Right atrium auricular region (tissue), 2 donors: ENCODE measurements at places on chromosomes 1 and 21. TPM values are rescaled to one million over a fixed set of nuclear protein-coding genes. Genes with fewer than 3 reads are reported as not detected.

KCNC4 gene
- 9.1 TPM for total RNA-seq

PKN2 gene
- total RNA-seq: 21.7 TPM

CHI3L2 gene
- 0.52 TPM for total RNA-seq

ITGB2 gene
- 63.6 TPM for total RNA-seq

LCE3E gene
- total RNA-seq: not detected

CELA2B gene
- total RNA-seq: not detected

TNFRSF8 gene
- 3.0 TPM for total RNA-seq

RXRG gene
- 3.3 TPM for total RNA-seq

RWDD3 gene
- total RNA-seq: 8.0 TPM

ADAMTS5 gene
- 10.9 TPM for total RNA-seq

KCNQ4 gene
- total RNA-seq: 1.7 TPM

AGMAT gene
- total RNA-seq: not detected

DNA sequence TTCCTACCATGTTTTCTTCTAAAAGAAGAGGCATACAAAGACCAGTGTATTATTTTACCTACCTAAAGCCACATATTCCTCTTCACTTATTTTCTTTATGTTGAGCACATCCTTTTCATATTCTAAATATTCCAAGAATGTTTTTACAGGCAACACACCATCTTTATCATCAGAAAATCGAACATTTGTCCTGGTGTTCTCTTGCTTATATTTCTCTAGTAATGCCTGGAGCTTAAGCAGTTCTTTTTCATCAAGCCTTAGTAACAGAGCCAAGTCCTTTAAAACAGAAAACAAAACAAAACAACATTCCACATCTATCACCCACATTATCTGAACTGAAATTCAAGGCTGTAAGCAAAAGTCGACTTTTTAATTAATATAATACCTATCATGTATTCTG, 88.7 kb downstream of the IARS2 start:
- peaks cover 20% of the 10 kb centered on the region for H3K36me3 ChIP-seq
- H3K27ac ChIP-seq: no peak overlapping the region
- no peaks in the 10 kb centered on the region for H3K27me3 ChIP-seq
- DNase-seq: no peak

- no peak for DNase-seq
- no peaks in the 10 kb centered on the region for H3K27me3 ChIP-seq
- no peak overlapping the region for H3K4me3 ChIP-seq
- no peaks in the 10 kb centered on the region for H3K36me3 ChIP-seq
- H3K4me1 ChIP-seq: peaks cover 13% of the 10 kb centered on the region
Observed at GRCh38 chr1:111615870-111616715, 3.5 kb upstream of the RAP1A start.

GRCh38 chr1:46569884-46570725, 18.7 kb upstream of the KNCN start:
- DNase-seq: no peak
- H3K4me3 ChIP-seq: no peak overlapping the region
- H3K27me3 ChIP-seq: no peaks in the 10 kb centered on the region

DNA sequence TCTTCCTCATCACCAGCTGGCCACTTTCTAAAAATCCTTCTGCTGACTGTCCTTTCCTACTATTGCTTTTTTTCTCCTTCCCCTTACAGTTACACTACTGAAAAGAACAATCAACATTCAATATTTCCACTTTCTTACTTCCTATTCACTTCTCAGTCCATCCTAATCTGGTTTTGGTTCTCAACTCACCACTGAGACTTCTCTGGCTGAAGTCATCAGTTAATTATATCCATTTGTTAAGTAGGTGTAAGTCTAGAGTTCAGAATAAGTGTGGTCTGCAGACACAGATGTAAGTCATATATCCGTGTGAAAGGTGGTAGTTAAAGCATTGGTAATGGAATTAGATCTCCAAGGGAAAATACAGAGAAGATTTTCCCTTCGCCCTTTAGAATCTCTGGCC, 21.4 kb downstream of the PEA15 start:
- H3K4me1 ChIP-seq: no peaks in the 10 kb centered on the region
- H3K27ac ChIP-seq: no peak overlapping the region
- H3K4me3 ChIP-seq: no peak overlapping the region
- peaks cover 97% of the 10 kb centered on the region for H3K36me3 ChIP-seq
- H3K27me3 ChIP-seq: no peaks in the 10 kb centered on the region

GRCh38 chr1:65804584-65804983, 11.9 kb downstream of the PDE4B start:
- H3K4me3 ChIP-seq: no peak overlapping the region
- H3K4me1 ChIP-seq: no peaks in the 10 kb centered on the region
- no peaks in the 10 kb centered on the region for H3K36me3 ChIP-seq
- no peak for DNase-seq

GRCh38 chr1:186768906-186769305, 59.8 kb upstream of the PLA2G4A start:
- H3K4me1 ChIP-seq: no peaks in the 10 kb centered on the region
- H3K27ac ChIP-seq: no peak overlapping the region
- DNase-seq: no peak
- no peaks in the 10 kb centered on the region for H3K36me3 ChIP-seq
- no peaks in the 10 kb centered on the region for H3K27me3 ChIP-seq
- no peak overlapping the region for H3K4me3 ChIP-seq

DNA sequence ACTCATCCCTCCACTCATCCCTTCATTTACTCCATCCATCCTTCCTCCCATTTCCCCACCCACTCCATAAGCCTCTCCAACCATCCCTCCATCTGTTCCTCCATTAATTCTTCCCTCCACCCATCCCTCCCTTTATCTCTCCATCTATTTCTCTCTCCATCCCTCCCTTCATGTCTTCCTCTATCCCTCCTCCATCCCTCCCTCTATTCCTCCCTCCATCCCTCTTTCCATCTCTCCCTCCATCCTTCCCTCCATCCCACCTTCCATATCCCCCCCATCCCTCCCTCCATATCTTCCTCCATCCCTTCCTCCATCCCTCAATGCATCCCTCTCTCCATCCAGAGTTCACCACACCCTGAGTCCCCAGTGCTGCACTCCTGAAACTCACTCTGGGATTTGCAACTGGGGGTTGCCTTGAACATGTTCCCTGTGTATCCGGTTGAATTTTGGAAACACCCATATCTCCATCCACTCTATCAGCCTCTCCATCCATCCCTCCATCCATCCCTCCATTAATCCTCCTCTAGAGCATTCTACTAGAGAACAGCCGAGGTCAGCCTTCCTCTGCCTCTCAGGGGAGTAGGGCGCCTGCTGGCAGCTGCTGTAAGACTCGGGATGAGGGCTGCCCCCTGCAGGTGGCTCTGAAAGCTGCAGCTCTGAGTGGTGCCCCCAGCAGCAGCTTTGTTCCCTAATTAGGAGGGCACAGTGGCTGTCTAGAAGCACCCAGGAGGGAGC, 39.4 kb downstream of the ABCG1 start:
- H3K36me3 ChIP-seq: no peaks in the 10 kb centered on the region
- no peak overlapping the region for H3K4me3 ChIP-seq
- peak; percentile 65 for DNase-seq

DNA sequence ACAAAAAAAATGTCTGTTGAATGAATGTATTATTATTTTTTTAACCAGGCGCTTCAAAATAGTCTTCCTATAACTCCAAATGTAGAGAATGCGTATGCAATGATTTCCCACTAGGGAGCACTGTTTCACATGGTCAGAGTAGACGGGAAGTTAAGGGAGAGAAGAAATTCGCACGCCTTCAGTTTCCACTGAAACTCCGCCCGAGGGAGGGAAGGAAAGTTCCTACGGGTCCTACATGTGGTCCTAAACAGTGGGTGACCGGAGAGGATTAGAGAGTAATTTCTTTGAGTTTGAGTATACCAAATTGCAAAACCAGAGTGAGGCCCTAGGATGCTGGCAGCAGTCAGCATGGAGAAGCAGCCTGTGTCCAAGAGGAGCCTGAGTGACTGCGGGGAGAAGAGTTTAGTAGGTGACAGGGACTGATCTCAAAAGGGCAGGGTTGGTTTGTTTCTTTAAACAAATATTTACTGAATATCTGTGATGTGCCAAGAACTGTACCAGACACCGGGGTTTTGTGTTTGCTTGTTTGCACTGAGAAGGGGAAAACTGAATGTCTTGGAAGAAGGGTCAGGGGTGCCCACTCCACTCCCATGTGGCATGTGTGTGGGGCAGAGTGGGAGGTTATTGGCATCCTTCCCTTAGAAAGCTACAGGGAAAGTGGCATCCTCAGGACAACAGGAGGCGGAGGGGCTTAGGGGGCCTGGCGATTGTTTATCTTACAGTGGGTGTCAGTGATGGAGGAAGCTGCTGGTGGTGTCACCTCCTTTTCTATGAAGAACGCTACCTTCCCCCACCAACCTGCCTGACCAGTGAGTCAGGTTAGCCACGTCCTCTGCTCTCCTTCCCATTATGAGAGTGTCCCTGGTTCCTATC, 22.8 kb downstream of the RNU5D-1 start:
- H3K4me1 ChIP-seq: no peaks in the 10 kb centered on the region
- H3K27me3 ChIP-seq: no peaks in the 10 kb centered on the region
- H3K36me3 ChIP-seq: no peaks in the 10 kb centered on the region
- no peak overlapping the region for H3K27ac ChIP-seq

GRCh38 chr1:99674115-99675064, 28.5 kb downstream of the PALMD start:
- no peaks in the 10 kb centered on the region for H3K4me1 ChIP-seq
- no peak overlapping the region for H3K4me3 ChIP-seq
- DNase-seq: no peak
- peaks cover 22% of the 10 kb centered on the region for H3K36me3 ChIP-seq
- peak overlapping the region; percentile 83 for H3K27ac ChIP-seq

DNA sequence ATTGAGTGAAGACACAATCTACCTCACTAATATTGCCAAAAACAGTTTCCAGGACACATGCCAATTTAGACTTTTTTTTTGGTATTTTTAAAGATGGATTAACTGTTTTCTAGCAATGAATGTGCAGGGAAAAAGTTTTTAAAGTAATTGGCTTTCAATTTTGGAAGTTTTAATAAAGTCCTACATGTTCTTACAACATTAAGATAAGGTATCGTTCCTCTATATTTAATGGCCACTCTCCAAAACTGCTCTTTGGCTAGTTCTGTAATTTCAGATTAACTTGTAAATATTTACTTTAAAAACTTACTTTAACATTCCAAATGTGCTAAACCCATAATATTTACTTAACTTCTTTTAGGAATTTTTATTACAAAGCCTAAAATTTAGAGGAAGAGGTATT, 1332.2 kb upstream of the PRMT6 start:
- H3K27ac ChIP-seq: no peak overlapping the region
- no peaks in the 10 kb centered on the region for H3K36me3 ChIP-seq
- H3K4me3 ChIP-seq: no peak overlapping the region
- DNase-seq: no peak

- no peak overlapping the region for H3K4me3 ChIP-seq
- DNase-seq: no peak
Observed at GRCh38 chr1:200437088-200437487, 27.3 kb upstream of the ZNF281 start.

- H3K36me3 ChIP-seq: no peaks in the 10 kb centered on the region
- H3K4me3 ChIP-seq: no peak overlapping the region
- no peak for DNase-seq
- H3K27ac ChIP-seq: peak overlapping the region; percentile 55
- H3K27me3 ChIP-seq: no peaks in the 10 kb centered on the region
Observed at GRCh38 chr1:156616463-156616862, 2.8 kb upstream of the HAPLN2 start.

DNA sequence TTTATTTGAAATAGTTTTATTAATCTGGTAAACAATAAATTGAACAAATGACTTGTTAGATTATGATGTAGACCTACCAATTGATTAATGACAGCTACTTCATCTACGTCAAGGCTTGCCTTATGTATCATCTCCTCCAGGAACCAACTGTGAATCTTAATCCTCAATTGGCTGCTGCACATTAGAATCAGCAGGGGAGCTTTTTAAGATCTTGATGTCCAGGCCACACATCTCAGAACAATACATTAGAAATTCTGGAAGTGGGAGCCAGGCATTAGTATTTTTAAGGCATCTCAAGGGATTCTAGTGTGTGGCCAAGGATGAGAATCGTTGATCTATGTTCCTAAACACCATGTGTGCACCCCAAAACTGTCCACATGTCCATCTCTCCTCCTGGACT, 52.0 kb upstream of the LYPLAL1 start:
- no peak overlapping the region for H3K27ac ChIP-seq
- DNase-seq: no peak
- no peaks in the 10 kb centered on the region for H3K36me3 ChIP-seq
- no peak overlapping the region for H3K4me3 ChIP-seq
- H3K27me3 ChIP-seq: no peaks in the 10 kb centered on the region

DNA sequence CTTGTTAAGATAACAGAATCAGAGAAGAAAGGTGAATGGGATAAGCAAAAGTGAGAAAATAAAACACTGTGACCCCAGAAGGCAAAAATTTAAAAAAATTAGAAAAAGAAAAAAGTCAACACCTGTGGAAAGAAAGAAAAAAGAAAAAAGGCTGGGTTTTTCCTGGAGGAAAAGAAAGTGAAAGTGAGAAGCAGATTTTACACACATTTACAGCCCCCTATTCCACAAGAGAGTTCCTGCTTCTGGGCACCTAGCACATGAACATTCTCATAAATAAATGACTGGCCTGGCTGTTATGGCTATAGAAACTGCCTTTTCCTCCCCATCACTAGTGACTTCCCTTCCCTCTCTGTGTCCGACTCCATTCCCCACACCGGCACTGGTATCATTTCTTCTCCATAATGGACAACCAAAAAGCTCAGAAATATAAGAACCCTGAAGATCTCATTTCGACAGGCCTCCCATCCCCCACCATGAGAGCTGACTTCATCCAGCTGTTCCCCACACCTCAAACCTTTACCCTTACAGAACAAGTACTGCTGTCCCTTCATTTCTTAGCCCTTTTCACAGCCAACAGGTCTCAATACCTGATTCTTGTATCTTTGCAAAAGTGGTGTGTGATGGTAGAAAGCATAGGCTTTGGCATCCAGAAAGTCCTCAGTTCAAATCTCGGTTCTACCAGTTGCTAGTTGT, 12.6 kb downstream of the MTF1 start:
- no peaks in the 10 kb centered on the region for H3K36me3 ChIP-seq
- DNase-seq: no peak
- no peak overlapping the region for H3K27ac ChIP-seq
- H3K4me3 ChIP-seq: no peak overlapping the region
- H3K4me1 ChIP-seq: peaks cover 21% of the 10 kb centered on the region

GRCh38 chr21:42771503-42771805, 107.9 kb downstream of the WDR4 start:
- no peaks in the 10 kb centered on the region for H3K36me3 ChIP-seq
- DNase-seq: no peak
- H3K27ac ChIP-seq: no peak overlapping the region

- H3K27me3 ChIP-seq: peaks cover 17% of the 10 kb centered on the region
- H3K4me1 ChIP-seq: no peaks in the 10 kb centered on the region
- H3K36me3 ChIP-seq: no peaks in the 10 kb centered on the region
- no peak overlapping the region for H3K4me3 ChIP-seq
- peak; percentile 70 for DNase-seq
- H3K27ac ChIP-seq: no peak overlapping the region
Observed at GRCh38 chr1:26408604-26409003, 2.0 kb upstream of the LIN28A start.

- peaks cover 19% of the 10 kb centered on the region for H3K4me1 ChIP-seq
- DNase-seq: no peak
- no peaks in the 10 kb centered on the region for H3K36me3 ChIP-seq
Observed at GRCh38 chr1:45351508-45351907, 11.3 kb upstream of the MUTYH start.

GRCh38 chr1:36783475-36783874, 250.8 kb downstream of the GRIK3 start:
- H3K36me3 ChIP-seq: no peaks in the 10 kb centered on the region
- H3K27me3 ChIP-seq: no peaks in the 10 kb centered on the region
- H3K27ac ChIP-seq: no peak overlapping the region
- no peak for DNase-seq
- H3K4me1 ChIP-seq: no peaks in the 10 kb centered on the region

- no peak overlapping the region for H3K4me3 ChIP-seq
- no peaks in the 10 kb centered on the region for H3K4me1 ChIP-seq
- DNase-seq: peak; percentile 80
- no peak overlapping the region for H3K27ac ChIP-seq
- H3K27me3 ChIP-seq: no peaks in the 10 kb centered on the region
- H3K36me3 ChIP-seq: no peaks in the 10 kb centered on the region
Observed at GRCh38 chr1:153357076-153357852, 390 bp upstream of the S100A9 start.
